Stimulated activated CD8-positive, alpha-beta memory T cell treated with anti-CD3 and anti-CD28 coated beads, Interleukin-2, amount 100 ng/mL, for 1 hour (primary cell): ENCODE measurements at places on chromosomes 1 and 21.

DNA sequence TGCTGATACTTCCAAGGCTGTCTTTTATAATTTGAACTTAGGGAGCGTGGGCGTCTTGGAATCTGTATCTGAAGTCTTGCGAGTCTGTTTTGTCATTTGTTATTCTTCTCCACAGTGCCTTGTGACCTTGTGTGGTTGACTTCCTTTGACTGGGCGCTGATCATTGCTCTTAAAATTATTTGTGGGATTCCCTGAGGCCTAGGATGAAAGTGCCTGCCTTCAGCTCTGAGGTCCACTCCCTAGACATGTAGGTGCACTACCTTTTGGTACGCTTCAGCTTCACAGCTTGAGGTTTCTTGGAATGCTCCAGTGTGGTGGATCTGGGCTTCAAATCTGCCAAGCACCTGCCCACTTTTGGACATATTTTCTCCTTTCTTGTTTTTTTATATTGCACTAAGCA is 50.2 kb upstream of the IGSF5 start:
- no peak for DNase-seq

- no peak for DNase-seq
Observed at GRCh38 chr1:222880587-222880986, 65.7 kb downstream of the DISP1 start.

DNA sequence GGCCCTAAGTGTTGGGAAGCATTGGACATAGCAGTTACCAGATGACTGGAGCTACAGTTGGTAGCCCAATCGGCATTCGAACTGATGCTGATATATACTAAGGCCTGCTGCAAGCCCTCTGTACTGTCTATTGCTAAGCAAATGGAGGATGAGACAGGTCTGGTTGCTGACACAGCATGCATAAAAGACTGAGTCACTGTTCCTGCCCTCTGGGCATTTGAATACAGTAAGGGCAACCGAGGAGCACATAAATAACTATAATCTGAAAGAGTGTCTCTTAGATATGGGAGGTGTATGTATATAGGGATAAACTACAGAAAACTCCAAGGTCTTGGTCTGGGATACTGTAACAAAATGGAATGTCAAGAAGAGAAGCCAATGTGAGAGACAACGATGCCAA is 16.8 kb upstream of the MARK1 start:
- no peak for DNase-seq

- no peak for DNase-seq
Observed at GRCh38 chr1:179761846-179762640, 19.0 kb downstream of the FAM163A start.

GRCh38 chr1:200767321-200767720 is 28.6 kb downstream of the CAMSAP2 start:
- DNase-seq: no peak
